Effector memory CD4-positive, alpha-beta T cell (primary cell): ENCODE measurements at places on chromosomes 3 and 15.

GRCh38 chr15:24856397-24857390 is 98.1 kb upstream of the SNRPN start:
- DNase-seq: no peak

DNA sequence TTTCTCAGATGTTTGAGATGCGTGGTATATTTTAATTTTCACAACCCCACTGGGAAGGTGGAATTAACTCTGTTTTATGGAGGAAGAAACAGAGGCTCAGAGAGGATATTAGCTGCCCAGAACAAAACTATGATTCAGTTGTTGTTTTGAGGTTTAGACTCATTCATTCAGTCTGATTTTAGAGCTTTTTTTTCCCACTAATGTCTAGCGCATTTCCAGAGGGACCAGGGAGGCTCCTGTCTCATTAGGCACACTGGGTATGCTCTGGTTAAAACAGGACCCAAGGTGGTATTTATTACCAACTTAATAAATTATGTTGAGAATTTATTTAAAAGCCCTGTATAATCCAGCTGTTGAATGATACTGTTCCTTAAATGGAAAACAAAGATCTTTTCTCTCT is 272.0 kb upstream of the RGMA start:
- DNase-seq: no peak

- DNase-seq: no peak
Measured at GRCh38 chr15:57227899-57228298, 148.4 kb upstream of the CGNL1 start.

GRCh38 chr15:62878070-62878469 is 164.5 kb upstream of the TPM1 start:
- no peak for DNase-seq

- no peak for DNase-seq
Measured at GRCh38 chr15:32979710-32980109, 214.8 kb downstream of the FMN1 start.

- DNase-seq: no peak
Measured at GRCh38 chr3:126466886-126467610, 8.6 kb downstream of the ZXDC start.

DNA sequence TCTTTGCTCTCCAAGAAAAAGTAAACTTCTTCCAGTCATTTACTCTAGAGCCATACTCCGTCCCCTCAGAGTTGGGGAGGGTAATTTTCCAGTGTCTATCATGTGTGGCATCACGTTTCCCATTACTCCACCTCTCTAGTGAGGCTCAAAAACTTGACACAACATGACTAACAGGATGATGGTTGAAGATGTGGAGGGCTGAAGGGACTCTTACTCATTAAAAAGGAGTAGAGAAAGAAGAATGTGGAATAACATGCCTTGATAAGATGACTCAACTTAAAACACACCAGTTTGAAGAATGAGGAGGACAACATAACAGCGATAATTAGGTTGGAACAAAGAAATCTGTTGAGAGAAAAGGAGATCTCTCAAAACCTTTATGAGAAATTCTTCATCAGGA is 894.3 kb downstream of the OTOL1 start:
- DNase-seq: no peak

GRCh38 chr15:62421289-62421688 is 256.2 kb upstream of the C2CD4B start:
- no peak for DNase-seq

GRCh38 chr3:69993757-69994156 is 5.8 kb upstream of the SAMMSON start:
- no peak for DNase-seq

DNA sequence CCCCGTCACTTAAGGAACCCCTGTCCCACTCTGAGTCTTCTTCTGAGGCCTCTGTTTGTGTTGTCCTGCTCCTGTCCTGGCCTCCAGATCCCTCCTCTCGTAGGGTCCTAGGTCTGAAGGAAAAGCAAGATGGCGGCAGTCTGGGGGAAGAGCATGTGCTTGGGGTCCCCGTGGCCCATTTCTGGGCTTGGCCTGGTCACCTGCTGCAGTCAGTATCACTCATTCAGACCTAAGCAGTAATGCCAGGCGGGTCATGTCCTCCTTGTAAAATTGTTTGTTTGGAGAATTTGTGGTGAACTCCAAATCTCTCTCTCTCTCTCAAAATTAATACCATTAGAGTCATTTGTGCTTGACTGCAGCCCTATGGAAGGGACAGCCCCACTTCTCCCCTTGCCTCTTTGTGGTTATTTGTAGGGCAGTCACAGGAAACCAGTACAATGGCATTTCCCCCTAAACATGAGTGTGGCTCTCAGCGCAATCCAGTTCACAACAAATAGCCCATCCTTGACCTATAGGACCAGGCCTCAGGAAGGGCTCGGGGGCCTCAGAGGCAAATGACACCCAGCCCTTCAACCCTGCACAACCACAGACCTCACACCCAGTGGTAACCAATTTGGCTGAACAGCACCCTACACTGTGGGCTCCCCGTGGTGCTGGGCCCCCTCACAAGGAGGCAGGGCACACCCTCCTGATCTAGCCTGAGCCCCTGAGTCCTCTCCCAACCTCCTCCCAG is 173.5 kb downstream of the OR4M2 start:
- DNase-seq: no peak

- no peak for DNase-seq
Measured at GRCh38 chr15:75161106-75161916, 40.4 kb upstream of the C15orf39 start.

GRCh38 chr3:114331007-114331406 is 37.2 kb downstream of the TIGIT start:
- DNase-seq: no peak

DNA sequence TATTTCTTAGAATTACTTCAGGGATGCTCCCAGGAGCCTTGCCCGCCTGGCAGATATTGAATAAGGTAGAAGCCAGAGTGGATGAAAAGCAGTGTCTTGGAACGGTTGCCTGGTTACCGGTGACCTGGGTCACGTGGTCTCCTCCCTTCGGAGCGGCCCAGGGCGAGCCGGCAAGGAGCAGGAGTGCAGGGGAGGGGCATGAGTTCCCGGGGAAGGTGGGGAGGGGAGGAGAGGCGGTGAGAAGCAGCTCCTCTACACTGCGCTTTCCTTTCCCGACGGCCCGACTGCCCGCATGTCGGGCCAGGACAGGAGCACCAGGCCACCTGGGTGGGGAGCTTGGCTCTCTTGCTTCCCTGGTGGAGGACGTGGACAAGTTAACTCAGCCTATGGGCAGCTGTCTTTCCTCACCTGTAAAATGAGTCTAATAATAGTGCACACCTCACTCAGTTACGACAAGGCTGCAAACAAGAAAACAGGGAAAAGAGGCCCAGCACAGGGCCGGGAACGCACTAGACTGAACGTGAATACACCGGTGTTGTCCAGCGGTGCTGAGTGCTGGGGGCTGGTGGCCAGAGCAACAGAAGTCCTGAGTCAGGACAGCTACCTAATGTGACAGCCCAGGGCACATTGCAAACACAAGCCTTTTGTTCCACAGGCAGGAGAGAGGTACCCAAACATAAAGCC is 198.3 kb downstream of the ADAMTS9 start:
- DNase-seq: no peak

- DNase-seq: no peak
Measured at GRCh38 chr15:34514251-34514670, 69.2 kb downstream of the GOLGA8B start.

GRCh38 chr3:45109771-45110508 is 36.2 kb downstream of the CDCP1 start:
- DNase-seq: peak; percentile 15

- no peak for DNase-seq
Measured at GRCh38 chr3:45227071-45227820, 1.2 kb upstream of the TMEM158 start.

GRCh38 chr3:10280571-10280970 is 12.2 kb downstream of the GHRL start:
- no peak for DNase-seq

- no peak for DNase-seq
Measured at GRCh38 chr3:178483704-178484103, 52.5 kb upstream of the KCNMB2 start.

DNA sequence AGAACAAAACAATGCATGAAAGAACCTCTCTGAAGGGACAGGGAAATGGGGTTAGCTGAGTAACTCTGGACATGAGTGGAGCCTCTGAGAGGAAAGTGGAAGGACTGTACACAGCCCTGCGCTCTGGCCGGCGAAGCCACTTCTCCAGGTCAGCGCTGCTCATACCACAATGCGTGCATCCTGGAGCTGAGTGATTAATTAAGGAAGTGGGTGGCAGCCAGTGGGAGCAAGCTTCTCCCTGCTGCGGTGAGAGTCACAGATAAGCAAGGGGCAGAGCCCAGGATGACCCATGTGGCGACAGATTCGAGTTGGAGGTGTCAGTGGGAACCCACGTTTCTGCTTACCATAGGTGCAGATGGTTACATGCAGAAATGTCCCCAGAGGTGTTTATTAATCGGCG is 48.0 kb downstream of the KLF15 start:
- no peak for DNase-seq

- no peak for DNase-seq
Measured at GRCh38 chr3:127137757-127138536, 55.0 kb upstream of the PRR23E start.

DNA sequence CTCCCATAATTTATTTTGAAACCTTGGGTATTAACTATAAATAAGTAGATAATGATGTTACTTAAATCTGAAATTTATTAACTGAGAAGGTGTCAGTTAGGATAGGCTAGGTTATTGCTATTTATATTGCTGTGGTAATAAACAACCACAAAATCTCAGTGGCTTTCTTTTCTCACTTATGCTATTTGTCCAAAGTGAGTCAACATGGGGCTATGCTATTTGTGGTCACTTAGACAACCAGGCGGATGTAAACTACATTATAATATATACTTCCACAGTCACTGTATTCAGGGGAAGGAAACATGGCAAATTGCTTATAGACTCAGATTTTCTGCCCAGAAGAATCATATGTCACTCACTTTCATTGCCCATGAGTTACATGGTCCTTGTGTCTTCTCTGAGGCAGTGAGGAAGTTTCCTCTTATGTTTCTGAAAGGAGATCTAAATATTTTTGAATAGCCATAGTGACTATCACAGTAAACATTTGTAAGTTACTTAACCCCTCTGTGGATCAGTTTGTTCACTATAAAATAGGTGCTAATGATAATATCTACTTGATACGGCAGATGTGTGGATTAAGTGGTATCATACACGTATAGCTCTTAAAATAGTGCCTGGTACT is 19.8 kb downstream of the HMG20A start:
- no peak for DNase-seq

- no peak for DNase-seq
Measured at GRCh38 chr3:143170676-143171075, 51.1 kb downstream of the CHST2 start.

- no peak for DNase-seq
Measured at GRCh38 chr3:10371167-10371566, 50.3 kb upstream of the SEC13 start.

DNA sequence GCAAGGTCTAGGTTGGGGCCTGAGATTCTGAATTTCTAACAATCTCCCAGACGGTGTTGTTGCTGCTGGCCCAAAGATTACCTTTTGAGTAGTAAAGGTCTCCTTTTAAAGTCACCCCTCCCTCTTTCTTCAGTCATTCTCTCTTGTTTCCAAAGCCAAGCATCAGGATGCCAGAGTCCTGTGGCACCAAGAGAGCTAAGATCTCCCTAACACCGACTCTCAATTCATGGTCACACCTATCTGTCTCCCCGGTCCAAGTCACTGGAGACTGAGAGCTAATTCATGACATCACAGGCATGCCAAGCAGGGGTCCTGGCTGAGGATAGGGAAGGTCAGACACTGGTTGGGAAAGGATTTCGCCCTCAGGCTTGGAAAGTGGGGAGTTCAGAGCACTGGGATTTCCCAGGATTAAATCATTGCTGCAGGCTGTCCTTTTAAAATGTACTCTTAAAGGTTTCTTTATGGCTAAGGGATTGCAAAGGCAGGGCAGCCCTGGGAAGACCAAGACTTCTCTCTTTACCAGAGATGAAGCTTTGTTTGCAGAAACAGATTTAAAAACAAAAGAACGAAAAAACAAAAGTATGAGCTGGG is 7.3 kb downstream of the SHOX2 start:
- DNase-seq: no peak

GRCh38 chr3:184907681-184908649 is 96.0 kb downstream of the VPS8 start:
- no peak for DNase-seq

DNA sequence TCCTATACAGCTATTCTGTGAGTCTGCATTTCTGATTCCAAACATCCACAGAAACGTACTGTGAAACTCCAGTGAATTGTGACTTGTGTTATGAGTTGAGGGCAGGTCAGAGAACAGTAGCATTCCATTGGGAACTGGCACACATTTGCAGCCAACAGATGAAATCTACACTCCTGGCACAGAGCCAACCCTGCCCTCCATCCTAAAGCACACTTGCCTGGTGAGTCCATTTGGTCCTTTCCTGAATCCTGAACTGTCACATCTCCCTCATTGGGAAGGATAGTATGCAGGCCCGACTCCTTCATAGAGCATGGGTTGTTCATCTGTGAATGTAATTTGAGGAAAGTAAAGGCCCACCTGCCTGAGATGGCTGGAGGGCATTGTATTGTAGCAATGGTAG is 314.3 kb upstream of the RASGRP1 start:
- DNase-seq: no peak

GRCh38 chr3:188508454-188508853 is 354.5 kb downstream of the LPP start:
- no peak for DNase-seq

- DNase-seq: no peak
Measured at GRCh38 chr3:61564395-61565059, 3.2 kb downstream of the PTPRG start.

- DNase-seq: peak; percentile 46
Measured at GRCh38 chr3:32296251-32297204, 58.0 kb downstream of the CMTM8 start.
